ENCODE measurements at places on chromosomes 2 and 18. TPM values are rescaled to one million over a fixed set of nuclear protein-coding genes. Genes with fewer than 3 reads are reported as not detected.

Gene ALLC
- polyA plus RNA-seq = not detected

Gene HOXD13
- not detected for polyA plus RNA-seq

Gene PJVK
- polyA plus RNA-seq = 6.8 TPM

Gene TSPYL6
- not detected for polyA plus RNA-seq

Gene SERPINB5
- polyA plus RNA-seq = 0.56 TPM

Gene CPO
- polyA plus RNA-seq = 0.37 TPM

Gene USP37
- 10.1 TPM for polyA plus RNA-seq

Gene GALR1
- 0.09 TPM for polyA plus RNA-seq

Gene NFATC1
- polyA plus RNA-seq = 12.8 TPM

Gene OSR1
- polyA plus RNA-seq = 13.7 TPM

Gene PLCD4
- 61.5 TPM for polyA plus RNA-seq

Gene CYS1
- polyA plus RNA-seq = 14.0 TPM

Gene EIPR1
- 16.4 TPM for polyA plus RNA-seq

Gene FAP
- polyA plus RNA-seq = 49.7 TPM

Gene ZSWIM2
- not detected for polyA plus RNA-seq
